Hematopoietic multipotent progenitor cell treated with erythropoietin and hydrocortisone succinate and interleukin-3 and kit ligand, for 4 days (in vitro differentiated cells): ENCODE measurements at places on chromosomes 11 and 22.

DNA sequence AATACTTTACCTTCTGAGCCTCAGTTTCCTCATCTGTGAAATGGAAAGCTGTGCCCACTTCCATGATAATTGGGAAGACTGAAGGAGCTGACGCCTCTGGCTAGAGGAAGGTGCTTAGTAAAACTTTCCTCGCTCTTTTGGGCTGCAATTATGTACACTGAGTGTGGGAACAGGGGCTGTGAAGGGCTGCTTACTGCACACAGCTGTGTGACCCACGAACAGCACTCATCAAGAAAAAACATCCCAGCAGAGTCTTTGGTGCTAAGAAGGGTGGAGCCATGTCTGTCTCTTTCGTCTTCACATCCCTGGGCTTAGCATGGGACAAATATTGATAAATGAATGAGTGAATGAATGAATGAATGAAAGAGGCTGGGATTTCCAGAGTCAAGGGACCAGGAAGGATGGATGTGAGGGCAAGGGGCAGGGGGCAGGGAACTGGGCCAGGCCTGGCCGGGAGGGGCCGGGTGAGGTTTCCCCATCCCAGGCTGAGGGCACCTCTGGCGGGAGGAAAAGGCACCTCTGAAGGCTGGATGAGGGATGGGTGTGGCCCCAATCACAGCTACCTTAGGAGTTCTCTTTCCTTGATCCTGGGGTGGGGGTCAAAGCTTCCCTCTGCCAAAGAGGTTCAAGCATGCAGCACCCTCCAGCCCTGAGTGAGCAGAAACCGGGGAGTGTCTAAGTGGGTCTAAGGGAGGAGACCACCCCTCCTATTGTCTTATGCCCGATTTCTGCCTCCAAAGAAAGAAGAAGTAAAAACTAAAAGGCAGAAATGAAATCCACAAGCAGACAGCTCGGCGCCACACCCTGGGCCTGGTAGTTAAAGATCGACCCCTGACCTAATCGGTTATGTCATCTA, 9.2 kb upstream of the CD5 start:
- DNase-seq = no peak

GRCh38 chr11:124481365-124482323, 36.1 kb upstream of the OR8B8 start:
- peak; percentile 83 for DNase-seq

DNA sequence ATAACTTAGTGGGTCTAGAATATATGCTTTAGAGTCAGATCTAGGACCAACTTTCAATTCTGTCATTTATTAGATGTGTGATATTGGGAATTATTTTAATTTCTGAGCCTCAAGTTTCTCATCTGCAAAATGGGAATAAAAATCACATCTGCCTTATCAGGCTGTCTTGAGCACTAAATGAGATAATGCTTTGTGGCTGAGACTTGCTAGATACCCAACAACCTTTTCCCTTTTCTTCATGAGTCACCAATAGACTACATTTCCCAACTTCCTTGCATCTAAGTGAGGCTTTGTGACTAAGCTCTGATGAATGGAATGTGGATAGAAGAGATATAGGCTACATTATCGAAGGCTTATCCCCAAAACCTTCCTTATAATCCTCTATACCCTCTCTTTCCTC, 220.7 kb upstream of the SESN3 start:
- peak; percentile 13 for DNase-seq

DNA sequence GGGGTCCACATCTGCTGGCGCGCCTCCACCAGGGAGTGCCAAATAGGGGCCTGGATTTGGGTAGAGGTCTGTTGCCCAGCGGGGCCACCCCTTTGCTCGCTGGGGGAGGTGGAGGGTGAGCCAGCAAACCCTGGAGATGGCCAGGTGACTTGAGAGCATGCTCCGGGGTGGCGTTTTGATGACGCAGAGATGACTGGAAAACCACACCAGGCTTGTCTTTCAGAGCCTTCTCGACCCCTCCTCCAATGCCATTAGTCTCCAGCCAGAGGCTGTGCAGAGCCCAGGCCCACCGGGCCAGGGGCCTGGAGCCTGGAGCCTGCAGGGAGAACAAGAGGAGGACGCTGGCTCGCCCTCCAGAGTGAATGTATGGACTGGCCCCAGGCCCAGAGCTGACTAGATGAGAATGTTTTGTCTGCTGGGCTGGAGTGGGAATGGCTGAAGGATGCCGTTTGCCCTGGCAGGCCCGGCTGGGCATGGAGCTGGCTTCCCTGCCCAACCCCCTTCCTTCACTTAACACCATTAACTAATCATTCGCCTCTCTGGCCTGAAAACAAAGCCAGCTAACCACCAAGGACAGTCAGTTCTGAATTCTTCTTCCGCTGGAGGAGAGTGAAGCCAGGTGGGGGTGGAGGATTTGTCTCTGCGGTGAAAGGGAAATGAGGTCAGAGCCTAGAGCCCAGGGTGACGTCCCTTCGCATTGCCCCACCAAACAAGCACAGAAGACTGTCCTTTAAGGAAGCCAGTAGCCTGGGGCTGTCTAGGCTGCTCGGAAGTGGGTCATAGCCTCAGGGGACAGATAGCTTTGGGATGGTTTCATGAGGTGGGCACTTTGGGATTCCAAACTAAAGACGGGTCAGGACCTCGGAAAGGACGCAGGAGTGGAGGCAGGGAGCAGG, 1.6 kb upstream of the MCAM start:
- DNase-seq = no peak

- peak; percentile 97 for DNase-seq
Observed at GRCh38 chr22:37484480-37485394, 1.4 kb downstream of the MFNG start.

DNA sequence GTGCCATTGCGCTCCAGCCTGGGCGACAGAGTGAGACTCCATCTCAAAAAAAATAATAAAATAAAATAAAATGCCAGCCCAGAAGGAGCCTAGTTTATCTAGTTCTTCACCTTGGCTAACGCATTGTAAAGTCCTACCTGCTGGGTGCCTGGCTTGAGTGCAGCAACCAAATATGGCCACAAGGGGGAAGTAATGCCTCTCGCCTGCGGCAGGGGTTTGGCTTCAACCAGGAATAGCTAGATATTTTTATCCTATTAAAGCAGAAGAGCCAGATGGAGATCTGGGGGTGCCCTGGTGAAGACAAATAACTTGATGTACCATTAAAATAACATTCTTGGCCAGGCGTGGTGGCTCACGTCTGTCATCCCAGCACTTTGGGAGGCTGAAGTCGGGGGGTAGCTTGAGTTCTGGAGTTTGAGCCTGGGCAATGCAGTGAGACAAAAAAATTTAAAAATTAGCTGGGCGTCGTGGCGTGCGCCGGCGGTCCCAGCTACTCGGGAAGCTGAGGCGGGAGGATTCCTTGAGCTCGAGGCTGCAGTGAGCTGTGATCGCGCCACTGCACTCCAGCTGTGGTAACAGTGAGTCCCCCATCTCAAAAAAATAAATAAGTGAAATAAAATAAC, 20.6 kb upstream of the PLEKHB1 start:
- DNase-seq = peak; percentile 85

DNA sequence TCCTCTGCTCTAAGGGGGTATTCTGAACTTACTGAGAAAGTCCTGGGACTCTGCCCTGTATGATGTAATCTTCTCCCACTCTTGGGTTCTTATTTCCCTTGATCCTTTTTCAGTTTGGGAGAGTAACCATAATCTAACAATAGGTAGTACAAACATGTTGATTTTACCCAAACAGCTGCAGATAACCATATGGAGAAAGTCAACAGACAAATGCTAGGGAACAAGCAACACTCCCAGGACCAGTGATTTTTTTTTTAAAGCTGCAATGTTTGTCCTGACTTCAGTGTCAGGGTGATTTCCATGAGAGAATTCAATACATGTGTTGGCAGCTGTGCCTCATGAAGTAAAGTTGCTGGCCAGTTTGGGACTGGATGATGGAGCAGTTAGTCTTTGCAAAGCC, 156.5 kb downstream of the FCHSD2 start:
- DNase-seq = no peak

- DNase-seq = peak; percentile 83
Observed at GRCh38 chr11:58629857-58630256, 7.4 kb downstream of the CNTF start.

DNA sequence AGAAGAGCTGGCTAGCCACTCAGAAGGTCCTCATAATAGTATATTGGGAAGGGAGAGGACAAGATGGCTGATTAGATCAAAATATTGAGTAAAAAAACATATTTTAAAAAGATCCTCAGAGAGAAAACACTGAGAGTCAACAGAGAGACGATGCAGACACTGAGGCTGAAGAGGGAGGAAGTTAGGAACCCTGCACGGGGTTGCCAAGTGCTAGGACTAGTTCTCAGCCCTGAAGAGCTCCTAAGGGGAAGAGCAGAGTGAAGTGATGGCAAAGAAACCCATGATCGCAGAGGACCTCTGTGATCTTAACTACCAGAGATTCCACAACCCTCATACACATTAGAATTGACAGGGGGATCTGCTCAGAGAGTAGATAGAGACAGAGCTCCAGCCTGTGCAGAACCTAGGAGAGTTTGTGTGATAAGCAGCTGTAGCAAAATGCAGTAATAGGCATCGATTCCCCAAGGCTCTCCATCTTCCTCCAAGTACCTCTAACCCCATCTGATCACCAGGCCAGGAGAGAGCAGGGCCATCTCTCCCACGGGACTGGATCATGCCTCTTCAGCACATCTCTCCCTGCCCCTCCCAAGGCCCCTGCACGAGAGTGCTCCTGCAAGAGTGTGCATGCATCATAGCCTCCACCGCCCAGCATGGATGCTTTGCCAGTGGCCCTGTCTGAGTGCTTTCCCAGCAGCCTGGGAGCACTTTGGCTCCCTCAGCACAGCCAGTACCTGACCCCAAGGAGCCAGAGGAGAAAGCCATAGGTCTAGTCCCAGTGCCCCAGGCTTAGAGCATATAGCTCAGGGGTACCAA, 41.2 kb upstream of the ARL14EP start:
- no peak for DNase-seq

GRCh38 chr11:121631456-121631855, 178.7 kb upstream of the SORL1-AS1 start:
- DNase-seq = no peak

DNA sequence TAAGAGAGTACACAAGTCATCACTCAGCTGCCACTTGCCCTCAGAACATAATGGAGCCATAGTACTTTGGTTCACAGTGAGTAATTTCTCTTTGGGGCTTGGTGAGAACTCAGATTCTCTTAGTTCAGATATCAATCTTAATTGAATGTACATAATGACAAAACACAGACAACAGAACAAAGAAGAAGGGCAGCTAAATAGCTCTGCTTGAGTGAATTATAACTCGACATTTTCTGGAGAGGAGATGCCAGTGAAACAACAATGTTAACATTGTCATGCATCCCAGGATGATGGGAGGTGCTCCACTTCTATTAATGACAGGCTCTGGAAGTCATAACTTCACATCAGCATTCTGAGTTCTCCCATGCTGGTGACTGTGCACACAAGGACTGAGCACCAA, 508.1 kb downstream of the TMEM135 start:
- DNase-seq = no peak

GRCh38 chr11:35313066-35313759, 106.1 kb downstream of the SLC1A2 start:
- DNase-seq = no peak

- peak; percentile 40 for DNase-seq
Observed at GRCh38 chr22:22030493-22031182, 48.1 kb upstream of the TOP3B start.

DNA sequence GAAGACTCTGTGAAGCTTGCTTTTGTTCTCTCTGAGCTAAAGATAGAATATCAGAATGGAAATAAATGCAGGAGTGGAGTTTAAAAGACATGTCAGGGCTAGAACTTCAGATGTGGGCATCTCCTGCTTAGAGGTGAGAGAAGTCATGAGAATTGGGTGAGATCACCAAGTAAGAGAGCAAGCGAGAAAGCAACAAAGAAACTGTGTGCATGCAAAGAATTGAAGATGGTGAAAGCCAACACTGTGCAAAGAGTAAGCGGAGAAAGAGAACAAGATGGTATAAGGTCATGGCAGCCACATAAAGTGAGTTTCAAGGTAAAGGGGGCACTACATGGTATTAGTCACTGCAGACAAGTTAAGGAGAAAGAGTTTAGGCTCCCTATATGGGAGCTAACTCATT, 57.3 kb upstream of the SCUBE2 start:
- DNase-seq = no peak

DNA sequence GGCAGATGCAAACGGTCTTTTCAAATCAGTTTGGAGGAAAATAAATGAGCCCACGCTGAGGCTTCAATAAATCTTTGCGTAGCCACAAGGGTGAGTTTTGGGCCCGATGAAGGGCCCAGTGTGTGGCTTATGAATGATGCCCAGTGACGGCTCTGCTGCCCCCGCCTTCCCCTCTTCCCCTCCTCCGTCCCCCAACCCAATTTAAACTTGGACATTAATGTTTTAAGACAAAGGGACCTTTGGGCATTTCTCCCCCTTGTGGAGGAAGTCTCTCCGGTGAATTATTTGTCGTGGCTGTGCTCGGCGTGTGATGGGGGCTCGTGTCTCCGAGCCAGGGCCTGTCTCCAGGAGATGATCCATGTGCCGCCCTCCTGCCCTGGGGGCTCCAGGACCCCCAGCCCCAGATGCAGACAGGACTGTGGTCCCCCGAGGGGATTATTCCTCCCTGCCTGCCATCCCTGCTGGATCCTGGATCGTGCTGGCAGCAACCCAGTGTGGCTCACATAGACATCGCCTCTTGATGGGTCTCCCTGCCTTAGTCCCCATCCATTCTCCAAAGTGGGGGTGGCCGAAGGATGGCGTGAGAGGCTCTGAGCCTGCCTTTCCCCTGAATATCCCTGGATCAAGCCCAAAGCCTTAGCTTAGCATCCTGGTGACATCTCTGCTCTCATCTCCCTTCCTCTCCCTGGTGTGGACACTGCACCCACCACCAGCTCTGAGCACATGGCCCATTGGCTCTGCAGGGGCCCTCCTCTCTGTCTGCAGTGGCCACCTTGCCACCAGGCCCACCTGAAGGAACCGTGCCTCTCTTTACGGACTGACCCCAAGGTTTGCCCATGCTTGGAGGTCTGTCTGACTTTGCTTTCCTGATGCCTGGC, 56.4 kb downstream of the SMIM38 start:
- peak; percentile 11 for DNase-seq

- no peak for DNase-seq
Observed at GRCh38 chr11:106086135-106086534, 8.7 kb downstream of the AASDHPPT start.

GRCh38 chr11:77470971-77471370, 2.9 kb downstream of the PAK1 start:
- DNase-seq = no peak
